ENCODE measurements at places on chromosomes 13 and 19.

- DNase-seq, result no peak
Observed at GRCh38 chr13:42229287-42229686, 42.7 kb upstream of the AKAP11 start.

DNA sequence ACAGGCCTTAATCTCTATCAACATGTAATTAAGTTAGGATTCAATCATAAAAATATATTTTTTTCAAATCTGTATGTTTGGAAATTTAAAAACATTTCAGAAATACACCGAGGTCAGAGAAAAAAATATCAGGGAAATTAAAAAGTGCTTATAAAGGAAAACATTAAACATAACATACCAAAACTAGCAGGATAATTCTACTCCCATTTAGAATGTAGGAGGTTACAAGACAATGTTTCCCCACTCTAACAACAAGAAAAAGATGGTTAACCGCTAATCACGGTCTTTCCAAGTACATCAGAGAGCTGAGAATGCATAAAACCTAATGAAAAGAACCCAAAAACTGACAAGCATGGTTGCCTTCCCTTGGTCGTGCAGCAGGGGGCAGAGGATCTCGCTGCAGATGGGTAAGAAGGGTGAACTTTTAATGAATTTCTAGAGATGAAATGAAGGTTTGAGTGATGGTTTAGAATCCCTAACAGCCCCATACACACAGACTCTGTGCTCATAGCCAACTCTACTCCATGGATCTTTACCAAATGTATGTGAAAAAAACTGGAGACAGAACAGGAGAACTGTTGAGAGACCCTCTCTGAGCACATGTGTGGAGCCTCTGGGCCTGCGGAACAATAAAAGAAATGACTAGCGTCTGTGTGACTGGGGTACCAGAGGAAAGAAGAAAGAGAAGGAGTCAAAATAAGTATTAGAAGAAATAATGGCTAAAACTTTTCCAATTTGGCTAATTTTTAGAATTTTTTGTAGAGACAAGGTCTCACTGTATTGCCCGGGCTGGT is 51.3 kb upstream of the LSM14A start:
- DNase-seq, result no peak

DNA sequence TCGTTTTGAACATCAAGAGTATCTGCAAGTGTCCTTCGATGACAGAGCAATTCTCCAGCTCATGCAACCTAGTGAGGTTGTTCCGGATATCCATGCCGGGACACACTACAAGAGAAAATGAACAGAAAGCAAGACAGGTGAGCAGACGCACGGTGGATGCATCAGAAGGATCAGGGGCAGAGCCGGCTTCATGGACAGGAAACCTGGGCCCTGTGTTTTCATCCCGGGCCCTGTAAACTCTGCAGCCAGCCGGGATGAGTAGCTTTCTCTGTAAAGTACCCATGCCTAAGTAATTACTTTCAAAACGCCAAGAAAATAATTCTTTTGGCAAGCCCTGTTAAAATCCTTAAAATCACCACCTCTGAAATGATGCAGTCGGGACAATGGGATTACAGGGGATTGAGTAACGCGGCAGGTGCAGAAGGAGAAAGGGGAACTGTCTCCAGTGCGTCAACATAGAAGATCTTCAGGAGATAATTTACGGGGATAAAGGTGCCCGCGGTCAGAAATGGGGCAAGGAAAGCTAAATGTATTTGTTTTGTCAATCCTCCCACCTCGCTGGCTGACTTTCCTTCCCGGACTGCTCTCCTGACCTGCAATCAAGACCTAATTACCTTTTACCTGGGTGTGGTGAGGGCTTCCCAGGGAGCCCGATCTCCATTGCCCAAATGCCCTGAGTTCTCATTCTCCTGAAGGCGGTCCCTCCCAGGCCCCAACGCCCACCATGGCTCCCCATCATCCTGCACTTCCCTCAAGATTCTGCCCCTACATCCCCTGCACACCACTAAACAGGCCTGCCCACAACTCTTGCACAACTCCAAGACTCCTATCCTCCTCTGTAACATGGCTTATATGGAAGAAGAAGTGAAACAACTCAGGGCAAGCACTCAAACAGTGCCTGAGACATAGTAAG is 26.2 kb downstream of the INSR start:
- DNase-seq, result no peak

GRCh38 chr13:77219401-77219800 is 107.5 kb downstream of the MYCBP2 start:
- DNase-seq, result no peak

DNA sequence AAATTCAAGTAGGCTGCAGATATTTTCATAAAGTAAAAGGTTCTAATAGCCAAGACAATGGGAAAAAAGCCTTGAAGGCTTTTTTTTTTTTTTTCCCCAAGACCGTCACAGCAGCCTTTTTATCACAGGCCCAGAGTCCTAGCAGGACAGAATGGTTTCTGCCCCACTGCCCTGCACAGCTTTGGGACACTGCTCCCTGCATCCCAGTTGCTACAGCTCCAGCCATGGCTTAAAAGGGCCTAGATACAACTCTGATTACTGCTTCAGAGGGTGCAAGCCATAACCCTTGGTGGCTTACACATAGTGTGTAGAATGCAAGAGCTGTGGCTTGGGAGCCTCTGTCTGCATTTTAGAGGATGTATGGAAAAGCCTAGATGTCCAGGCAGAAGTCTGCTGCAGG is 1362.8 kb downstream of the SLITRK5 start:
- no peak for DNase-seq

Measured in NCI-H2029 treated with DMSO at 0.1 percent for 48 hours (cell line).